Activated CD8-positive, alpha-beta T cell treated with anti-CD3 and anti-CD28 coated beads for 36 hours (primary cell): ENCODE measurements at places on chromosomes 4 and X. TPM values are rescaled to one million over a fixed set of nuclear protein-coding genes. Genes with fewer than 3 reads are reported as not detected.
A peak's percentile ranks its signal among the peaks of the same experiment; 100 is the strongest.

GRCh38 chr4:189548484-189549125 is 392.1 kb upstream of the FRG1 start:
- no peaks in the 10 kb centered on the region for H3K36me3 ChIP-seq
- H3K4me3 ChIP-seq: no peak overlapping the region
- H3K27me3 ChIP-seq: no peaks in the 10 kb centered on the region
- H3K27ac ChIP-seq: no peak overlapping the region
- no peak for DNase-seq

- H3K27ac ChIP-seq: no peak overlapping the region
- H3K4me1 ChIP-seq: peaks cover 19% of the 10 kb centered on the region
- DNase-seq: no peak
These were observed 48.6 kb downstream of the GAK start for GRCh38 chr4:883377-884095.

DNA sequence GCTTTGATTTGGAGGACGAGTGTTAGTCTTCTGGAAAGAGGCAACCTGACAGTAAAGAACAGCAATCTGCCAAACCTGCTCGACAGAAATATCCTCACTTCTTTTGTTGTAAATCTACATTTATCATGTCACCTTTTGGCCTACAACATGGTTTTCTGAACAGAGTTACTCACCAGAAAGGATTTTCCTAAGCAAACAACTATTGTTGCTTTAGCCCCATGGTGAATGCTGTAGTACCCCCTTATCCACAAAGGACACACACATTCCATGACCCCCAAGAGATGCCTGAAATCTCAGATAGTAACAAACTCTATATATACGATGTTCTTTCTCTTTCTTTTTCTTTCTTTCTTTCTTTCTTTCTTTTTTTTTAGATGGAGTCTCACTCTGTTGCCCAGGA is 42.7 kb downstream of the TMEM150C start:
- no peak overlapping the region for H3K4me3 ChIP-seq
- H3K27me3 ChIP-seq: peaks cover 18% of the 10 kb centered on the region
- no peak for DNase-seq
- no peak overlapping the region for H3K27ac ChIP-seq
- H3K4me1 ChIP-seq: no peaks in the 10 kb centered on the region
- no peaks in the 10 kb centered on the region for H3K36me3 ChIP-seq

GRCh38 chrX:38494239-38494823 is 67.0 kb upstream of the TSPAN7 start:
- no peaks in the 10 kb centered on the region for H3K4me1 ChIP-seq
- H3K27me3 ChIP-seq: peaks cover 2% of the 10 kb centered on the region
- no peaks in the 10 kb centered on the region for H3K36me3 ChIP-seq
- no peak for DNase-seq
- no peak overlapping the region for H3K27ac ChIP-seq

DNA sequence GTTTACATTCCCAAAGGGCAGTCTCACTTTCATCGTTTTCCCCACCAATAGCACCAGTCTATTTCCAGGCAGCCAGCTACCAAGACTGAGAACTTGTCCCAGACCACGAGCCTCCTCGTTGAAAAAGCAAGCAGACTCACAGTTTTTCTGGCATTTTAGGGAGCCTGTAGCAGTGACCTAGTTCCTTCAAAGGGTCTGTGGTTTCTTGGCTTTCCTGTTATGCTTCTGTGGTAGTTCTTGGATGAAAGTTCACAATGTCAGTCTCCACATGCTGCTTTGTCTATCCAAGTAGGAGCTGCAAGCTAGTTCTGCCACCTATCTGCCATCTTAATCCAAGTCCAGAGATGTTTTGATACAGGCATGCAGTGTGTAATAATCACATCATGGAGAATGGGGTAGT is 151.6 kb upstream of the ZC4H2 start:
- DNase-seq: no peak
- peak overlapping the region; percentile 57 for H3K27ac ChIP-seq
- H3K27me3 ChIP-seq: no peaks in the 10 kb centered on the region
- peaks cover 10% of the 10 kb centered on the region for H3K4me1 ChIP-seq
- no peak overlapping the region for H3K4me3 ChIP-seq

DNA sequence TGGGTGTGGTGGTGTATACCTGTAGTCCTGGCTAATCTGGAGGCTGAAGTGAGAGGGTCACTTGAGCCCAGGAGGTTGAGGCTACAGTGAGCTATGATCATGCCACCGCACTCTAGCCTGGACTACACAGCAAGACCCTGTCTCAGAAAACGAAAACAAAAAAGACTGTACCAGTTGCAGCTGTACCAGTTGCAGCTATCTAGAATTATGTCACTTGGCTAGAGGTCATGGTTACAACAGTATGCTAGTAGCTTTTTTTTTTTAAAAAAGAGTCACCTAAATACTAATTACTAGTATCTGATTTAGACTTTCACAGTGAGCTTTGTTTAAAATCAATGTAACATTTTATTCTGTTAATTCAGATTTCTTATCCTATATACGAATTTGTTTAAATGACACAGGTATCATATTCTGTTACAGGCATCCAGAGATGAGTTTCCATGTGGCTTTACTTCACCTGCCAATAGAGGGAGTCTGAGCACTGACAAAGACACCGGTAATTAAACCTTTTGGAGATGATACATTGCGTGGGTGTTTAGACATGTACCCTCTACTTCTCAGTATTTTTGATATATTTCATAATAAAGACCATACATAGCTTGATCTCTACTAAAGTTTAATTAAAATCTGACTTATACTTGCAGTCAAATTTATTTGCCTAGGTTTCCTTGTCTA is 100.2 kb upstream of the IL13RA1 start:
- DNase-seq: no peak
- H3K27me3 ChIP-seq: no peaks in the 10 kb centered on the region
- no peak overlapping the region for H3K4me3 ChIP-seq
- H3K27ac ChIP-seq: no peak overlapping the region
- H3K4me1 ChIP-seq: no peaks in the 10 kb centered on the region
- H3K36me3 ChIP-seq: peaks cover 8% of the 10 kb centered on the region

- H3K4me1 ChIP-seq: no peaks in the 10 kb centered on the region
- H3K27ac ChIP-seq: no peak overlapping the region
- H3K36me3 ChIP-seq: no peaks in the 10 kb centered on the region
- no peak for DNase-seq
These were observed 97.6 kb upstream of the ARSJ start for GRCh38 chr4:114076899-114077570.

GRCh38 chr4:175435381-175435783 is 376.7 kb downstream of the GPM6A start:
- H3K27ac ChIP-seq: no peak overlapping the region
- peak; percentile 3 for DNase-seq
- no peaks in the 10 kb centered on the region for H3K27me3 ChIP-seq

GRCh38 chr4:681736-682451 is 7.1 kb downstream of the SLC49A3 start:
- peaks cover 5% of the 10 kb centered on the region for H3K27me3 ChIP-seq
- DNase-seq: peak; percentile 54
- H3K27ac ChIP-seq: no peak overlapping the region
- no peaks in the 10 kb centered on the region for H3K36me3 ChIP-seq
- peak overlapping the region; percentile 45 for H3K4me3 ChIP-seq
- H3K4me1 ChIP-seq: peaks cover 7% of the 10 kb centered on the region

DNA sequence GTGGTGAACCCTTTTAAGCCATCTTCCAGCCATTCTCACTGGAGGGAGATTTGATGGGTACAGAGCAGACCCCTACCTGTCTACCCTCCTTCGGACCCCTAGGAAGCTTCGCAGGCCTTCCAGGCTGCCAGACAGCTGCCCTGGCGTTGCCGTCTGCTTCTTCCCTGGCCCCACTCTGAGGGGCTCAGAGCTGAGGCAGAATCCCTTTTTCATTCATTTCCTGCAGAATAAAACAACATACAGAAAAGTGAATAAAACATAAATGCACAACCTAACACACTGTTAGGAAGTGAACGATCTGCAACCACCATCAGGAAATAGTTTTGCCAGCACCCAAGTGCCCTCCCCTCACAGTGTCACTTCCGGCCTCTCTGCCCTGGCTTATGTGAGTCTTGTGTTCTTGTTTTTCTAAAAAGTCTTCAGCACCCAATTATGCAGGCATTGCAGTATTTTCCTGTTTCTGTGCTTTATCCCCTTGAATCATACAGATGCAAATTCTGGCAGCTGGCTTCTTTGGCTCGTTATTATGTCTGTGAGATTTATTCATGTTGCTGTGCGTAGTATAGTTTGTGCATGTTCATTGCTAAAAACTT is 5.6 kb upstream of the ADD1 start:
- peaks cover 24% of the 10 kb centered on the region for H3K36me3 ChIP-seq
- peak; percentile 83 for DNase-seq
- peak overlapping the region; percentile 82 for H3K4me3 ChIP-seq
- no peaks in the 10 kb centered on the region for H3K27me3 ChIP-seq

DNA sequence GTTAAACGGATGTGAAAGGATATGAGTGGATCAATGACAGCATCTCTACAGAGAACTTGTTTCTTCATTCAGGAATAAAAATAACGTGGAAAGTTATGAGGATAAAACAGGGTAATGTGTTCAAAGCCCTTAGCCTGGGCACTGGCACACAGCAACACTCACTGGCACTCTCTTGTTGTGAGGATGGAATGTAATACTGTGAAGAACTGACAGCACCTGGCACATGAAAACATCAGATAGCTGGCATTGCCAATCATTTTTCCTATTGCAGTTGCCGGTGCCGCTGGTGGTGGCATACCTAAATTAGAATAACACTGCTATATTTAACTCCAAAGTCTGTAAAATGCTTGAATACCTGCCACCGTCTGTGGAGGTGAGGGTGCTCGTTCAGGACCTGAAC is 1061.2 kb downstream of the DMD start:
- H3K36me3 ChIP-seq: no peaks in the 10 kb centered on the region
- H3K27ac ChIP-seq: no peak overlapping the region
- no peak overlapping the region for H3K4me3 ChIP-seq
- DNase-seq: no peak
- no peaks in the 10 kb centered on the region for H3K27me3 ChIP-seq

- no peak for DNase-seq
- no peak overlapping the region for H3K4me3 ChIP-seq
- peaks cover 21% of the 10 kb centered on the region for H3K36me3 ChIP-seq
- peaks cover 20% of the 10 kb centered on the region for H3K4me1 ChIP-seq
These were observed 11.9 kb downstream of the EXOC1 start for GRCh38 chr4:55865228-55865806.

GRCh38 chr4:155307731-155308277 is 69.0 kb downstream of the MAP9 start:
- no peak for DNase-seq
- no peaks in the 10 kb centered on the region for H3K36me3 ChIP-seq
- no peak overlapping the region for H3K4me3 ChIP-seq
- peaks cover 2% of the 10 kb centered on the region for H3K27me3 ChIP-seq
- H3K4me1 ChIP-seq: no peaks in the 10 kb centered on the region
- H3K27ac ChIP-seq: no peak overlapping the region

DNA sequence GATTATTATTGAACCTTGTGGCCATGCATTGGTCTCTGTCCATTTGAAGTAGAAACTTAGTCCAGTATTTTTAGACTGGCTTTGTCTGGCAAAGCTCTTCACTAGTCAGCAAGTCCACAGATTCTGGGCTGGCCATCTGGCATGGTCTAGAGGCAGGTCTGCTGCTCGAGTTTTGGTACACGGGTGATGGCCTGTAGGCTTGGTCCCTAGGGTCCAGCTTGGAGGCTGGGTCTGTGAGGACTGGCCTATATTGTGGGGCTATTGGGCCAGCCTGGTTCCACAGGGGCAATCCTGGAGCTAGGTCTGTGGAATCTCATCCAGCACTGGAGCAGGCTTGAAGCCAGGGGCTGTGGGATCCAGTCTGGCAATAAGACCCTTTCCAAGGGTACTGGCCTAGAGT is 607.6 kb upstream of the KLHL4 start:
- no peaks in the 10 kb centered on the region for H3K27me3 ChIP-seq
- no peaks in the 10 kb centered on the region for H3K36me3 ChIP-seq
- H3K4me1 ChIP-seq: no peaks in the 10 kb centered on the region
- no peak overlapping the region for H3K4me3 ChIP-seq
- no peak overlapping the region for H3K27ac ChIP-seq

SPANXB1 gene
- total RNA-seq: not detected

MGAT4D gene
- not detected for total RNA-seq

INTU gene
- total RNA-seq: 0.29 TPM

HSFX1 gene
- total RNA-seq: 0.61 TPM

TEX13B gene
- total RNA-seq: not detected

HSD17B13 gene
- total RNA-seq: 0.16 TPM

TMEM156 gene
- total RNA-seq: 12.0 TPM

TCEAL7 gene
- total RNA-seq: not detected

DAPP1 gene
- 12.3 TPM for total RNA-seq

MAGEE2 gene
- not detected for total RNA-seq

LDB2 gene
- not detected for total RNA-seq

SRP72 gene
- total RNA-seq: 165 TPM

ANKRD50 gene
- 0.54 TPM for total RNA-seq
